ENCODE measurements at places on chromosomes 11 and 22.

GRCh38 chr22:39471381-39472141, 14.7 kb downstream of the MGAT3 start:
- no peak for DNase-seq

DNA sequence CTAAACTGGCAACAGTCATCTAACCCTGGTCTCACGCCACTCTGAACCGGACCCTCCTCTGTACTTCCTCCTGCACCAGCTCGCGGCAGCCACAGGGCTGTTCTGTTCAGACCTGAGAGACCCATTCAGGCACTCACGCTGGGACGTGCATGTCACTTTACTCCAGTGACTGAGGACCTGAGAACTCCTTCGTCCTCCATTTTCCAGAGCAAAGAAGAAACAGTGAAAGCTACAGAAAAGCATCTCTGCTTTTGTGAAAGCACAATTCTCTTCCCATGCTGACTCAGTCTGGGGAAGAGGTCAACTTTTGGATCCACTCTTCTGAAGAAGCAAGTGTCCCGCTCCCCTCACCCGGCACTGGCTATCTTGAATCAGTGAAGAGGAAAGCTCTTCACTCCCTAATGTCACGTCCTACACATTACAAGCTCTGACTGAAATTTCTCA, 24.5 kb downstream of the PISD start:
- DNase-seq, result no peak

- no peak for DNase-seq
Observed at GRCh38 chr11:32426192-32426591, 9.1 kb downstream of the WT1 start.

DNA sequence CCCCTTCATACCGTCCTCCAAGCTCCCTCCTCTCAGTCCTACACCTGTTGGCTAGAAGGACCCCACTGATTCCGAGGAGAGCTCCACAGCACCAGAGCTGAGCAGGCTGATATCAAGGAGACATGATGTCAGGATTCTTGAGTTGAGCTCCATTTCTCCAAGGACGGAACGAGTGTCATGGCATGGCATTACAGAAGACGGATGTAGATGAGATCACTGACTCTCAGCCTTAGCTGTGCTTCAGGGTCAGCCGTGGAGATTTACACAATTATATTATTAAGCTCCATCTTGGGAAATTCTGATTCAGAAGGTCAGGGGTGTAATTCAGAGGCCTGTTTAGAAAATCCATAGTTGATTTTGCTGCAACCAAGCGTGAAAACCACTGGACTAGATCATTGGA, 428.9 kb upstream of the B3GAT1 start:
- no peak for DNase-seq

DNA sequence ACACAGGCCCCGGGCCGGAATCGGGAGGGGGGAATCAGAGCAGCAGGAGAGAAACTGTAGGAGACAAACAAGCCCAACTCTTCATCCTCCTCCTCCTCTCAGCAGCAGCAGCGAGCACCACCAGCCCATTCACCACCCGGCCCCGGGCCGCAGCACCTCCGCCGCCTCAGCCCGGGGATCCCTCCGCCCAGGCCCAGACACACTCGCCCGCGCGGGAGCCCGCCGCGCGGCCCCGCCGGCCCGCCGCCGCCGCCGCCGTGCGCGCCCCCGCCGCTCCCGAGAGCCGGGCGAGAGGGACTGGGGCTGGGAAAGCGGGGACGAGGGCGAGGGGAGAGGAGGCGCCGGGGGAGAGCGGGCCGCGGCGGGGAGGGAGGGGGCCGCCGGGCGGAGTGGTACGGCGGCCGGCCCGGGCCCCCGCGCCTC, at the start of gene PHF21A:
Gene PHF21A (minus strand): TSS at position 154 of the 423 bp plus-strand sequence. CDS start 37,235 bp downstream, outside the sequence.
- DNase-seq, result peak; percentile 91

DNA sequence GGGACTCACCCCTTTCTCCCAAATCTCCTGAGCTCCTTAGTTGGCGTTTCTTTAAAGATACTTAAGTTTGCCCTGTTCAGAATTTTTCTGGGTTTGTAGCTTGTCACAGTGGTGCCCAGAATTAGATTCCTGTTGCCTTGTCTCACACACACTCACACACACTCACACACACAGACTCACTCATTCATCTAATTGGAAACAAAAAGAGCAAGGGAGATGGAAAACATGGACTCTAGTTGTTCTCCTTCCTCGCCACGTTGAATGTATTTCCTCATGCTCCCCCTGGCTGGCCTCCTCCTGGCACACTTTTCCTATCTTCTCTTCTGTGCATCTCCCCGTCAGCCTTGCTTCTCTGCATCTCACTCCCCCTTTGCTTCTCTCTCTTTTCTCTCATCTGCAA, 752.3 kb downstream of the NTM start:
- DNase-seq, result no peak

All from H1 (cell line).